T-cell (primary cell): ENCODE measurements at places on chromosomes 11 and 22.

DNA sequence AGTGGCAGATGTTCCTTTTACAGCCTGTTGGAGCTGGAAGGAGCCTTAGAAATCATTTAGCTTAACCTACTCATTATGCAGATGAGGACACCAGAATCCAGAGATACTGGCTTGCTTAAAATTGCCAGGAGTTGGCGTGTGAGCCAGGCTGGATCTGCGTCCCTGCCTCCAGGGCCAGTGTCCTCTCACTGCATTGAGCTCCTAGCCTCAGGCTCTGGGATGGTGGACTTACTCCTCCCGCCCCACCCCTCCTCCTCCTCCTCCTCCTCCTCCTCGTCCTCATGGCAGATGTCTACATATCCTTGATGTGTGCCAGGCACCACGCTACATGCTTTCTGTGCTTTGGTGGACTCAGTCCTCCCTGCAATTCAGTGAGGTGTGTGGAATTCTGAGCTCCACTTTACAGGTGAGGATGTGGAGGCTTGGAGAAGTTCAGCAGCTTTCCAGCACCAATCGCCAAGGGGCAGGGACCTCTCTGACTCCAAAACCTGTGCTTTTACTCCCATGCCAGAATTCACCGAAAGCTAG lies 24.1 kb downstream of the ADAMTS15 start:
- no peak overlapping the region for H3K27ac ChIP-seq
- H3K4me3 ChIP-seq, result no peak overlapping the region
- no peaks in the 10 kb centered on the region for H3K4me1 ChIP-seq
- DNase-seq, result no peak
- H3K36me3 ChIP-seq, result no peaks in the 10 kb centered on the region

GRCh38 chr11:70315716-70316115 lies 45.2 kb downstream of the PPFIA1 start:
- H3K27ac ChIP-seq, result no peak overlapping the region
- peaks cover 12% of the 10 kb centered on the region for H3K36me3 ChIP-seq
- H3K27me3 ChIP-seq, result no peaks in the 10 kb centered on the region
- no peaks in the 10 kb centered on the region for H3K4me1 ChIP-seq

DNA sequence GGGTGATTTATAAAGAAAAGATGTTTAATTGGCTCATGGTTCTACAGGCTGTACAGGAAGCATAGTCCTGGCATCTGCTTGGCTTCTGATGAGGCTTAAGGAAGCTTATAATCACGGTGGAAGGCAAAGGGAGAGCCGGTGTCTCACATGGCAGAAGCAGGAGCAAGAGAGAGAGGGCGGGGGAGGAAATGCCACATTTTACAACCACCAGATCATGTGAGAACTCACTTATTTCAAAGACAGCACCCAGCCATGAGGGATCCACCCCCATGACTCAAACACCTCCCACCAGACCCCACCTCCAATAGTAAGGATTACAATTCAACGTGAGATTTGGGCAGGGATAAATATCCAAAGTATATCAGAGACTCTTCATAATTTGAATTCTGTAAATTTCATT lies 200.7 kb downstream of the MSANTD4 start:
- H3K4me1 ChIP-seq, result no peaks in the 10 kb centered on the region
- no peak for DNase-seq
- H3K4me3 ChIP-seq, result no peak overlapping the region
- no peaks in the 10 kb centered on the region for H3K27me3 ChIP-seq
- no peak overlapping the region for H3K27ac ChIP-seq
- no peaks in the 10 kb centered on the region for H3K36me3 ChIP-seq

- no peaks in the 10 kb centered on the region for H3K4me1 ChIP-seq
- H3K4me3 ChIP-seq, result no peak overlapping the region
- H3K27ac ChIP-seq, result no peak overlapping the region
- peaks cover 6% of the 10 kb centered on the region for H3K27me3 ChIP-seq
- H3K36me3 ChIP-seq, result no peaks in the 10 kb centered on the region
- DNase-seq, result no peak
Measured at GRCh38 chr11:33419924-33420323, 162.7 kb downstream of the HIPK3 start.
